ENCODE measurements at places on chromosomes 12 and 14.

- no peak for DNase-seq
Measured at GRCh38 chr12:12221560-12221959, 45.3 kb downstream of the LRP6 start.

- DNase-seq, result peak; percentile 47
Measured at GRCh38 chr12:30794591-30795409, 40.0 kb upstream of the CAPRIN2 start.

DNA sequence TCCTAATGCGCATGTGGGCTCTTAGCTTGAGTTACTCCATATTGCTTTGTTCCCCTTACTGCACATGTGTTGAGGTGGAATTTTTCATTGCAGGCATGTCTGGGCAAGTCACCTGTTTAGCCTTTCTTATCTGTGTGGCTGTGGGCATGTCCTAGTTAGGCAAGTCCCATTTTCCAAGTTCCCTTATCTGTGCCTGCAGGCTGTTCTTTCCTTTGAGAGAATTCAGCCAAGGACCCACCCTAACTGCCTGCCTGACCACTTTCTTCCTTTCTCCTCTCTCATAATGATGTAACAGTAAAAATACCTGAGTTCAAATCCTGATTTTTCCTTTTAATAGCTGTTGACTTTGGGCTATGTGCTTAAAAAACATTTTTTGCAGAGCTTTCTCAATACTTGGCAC is 870.6 kb downstream of the NRXN3 start:
- DNase-seq, result no peak

- DNase-seq, result peak; percentile 22
Measured at GRCh38 chr12:1907652-1908611, 10.5 kb downstream of the CACNA2D4 start.

- no peak for DNase-seq
Measured at GRCh38 chr12:34393086-34393820, 371.0 kb downstream of the ALG10 start.

- DNase-seq, result no peak
Measured at GRCh38 chr12:69258655-69259054, 19.3 kb downstream of the CPSF6 start.

DNA sequence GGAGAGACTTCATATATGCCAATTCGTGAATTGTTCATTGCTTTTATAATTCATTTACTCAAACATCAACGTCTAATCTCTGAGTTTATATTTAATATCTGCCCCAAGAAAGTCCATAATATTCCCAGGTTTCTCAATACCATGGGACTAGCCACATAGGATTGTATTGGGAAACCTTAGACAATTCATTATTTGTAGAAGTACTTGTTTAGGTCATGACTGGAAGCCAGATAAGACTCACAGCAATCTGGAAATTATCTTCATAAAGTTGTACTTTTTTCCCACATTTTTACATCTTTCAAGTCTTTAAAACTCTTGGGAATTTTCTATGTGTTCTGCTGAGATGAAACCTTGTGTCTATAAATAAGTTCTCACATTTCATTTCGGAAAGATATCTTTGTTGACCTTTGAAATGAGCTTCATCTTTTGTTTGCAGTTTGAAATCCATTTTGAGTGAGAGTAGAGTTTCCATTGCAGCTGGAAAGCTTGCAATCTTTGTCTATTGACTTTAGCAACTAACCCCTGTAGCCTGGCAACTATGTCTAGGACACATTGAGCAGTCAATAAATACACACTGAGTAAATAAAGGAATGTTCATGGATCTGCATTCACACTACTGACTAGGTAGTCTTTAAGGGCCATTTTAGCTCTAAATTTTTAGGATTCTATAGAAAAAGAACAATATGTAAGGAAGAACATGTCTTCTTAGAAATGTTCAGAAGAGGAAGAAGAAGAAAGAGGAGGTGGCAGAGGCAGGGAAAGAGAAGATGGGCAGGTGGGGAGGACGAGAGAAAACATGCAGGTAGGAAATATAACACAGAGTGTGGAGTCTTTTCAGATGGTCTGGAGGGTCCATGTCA is 154.4 kb downstream of the LRIG3 start:
- DNase-seq, result no peak

DNA sequence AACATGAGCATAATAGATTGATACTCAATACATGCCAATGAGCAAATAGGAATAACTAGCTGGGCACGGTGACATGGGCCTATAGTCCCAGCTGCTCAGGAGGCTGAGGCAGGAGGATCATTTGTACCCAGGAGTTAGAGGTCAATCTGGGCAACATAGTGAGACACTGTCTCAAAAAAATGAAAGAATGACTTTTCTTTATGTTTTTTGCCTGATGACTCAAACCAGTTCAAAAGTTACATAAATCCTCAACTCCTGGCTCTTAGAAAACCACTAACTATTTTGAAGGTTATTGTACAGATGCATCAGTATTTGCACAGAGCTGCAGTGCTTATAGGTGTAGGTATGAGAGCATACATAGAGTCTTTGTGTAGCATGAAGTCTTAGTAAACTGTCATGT is 219.2 kb upstream of the RGS6 start:
- peak; percentile 8 for DNase-seq

- no peak for DNase-seq
Measured at GRCh38 chr14:69694730-69695281, 72.1 kb upstream of the SRSF5 start.

DNA sequence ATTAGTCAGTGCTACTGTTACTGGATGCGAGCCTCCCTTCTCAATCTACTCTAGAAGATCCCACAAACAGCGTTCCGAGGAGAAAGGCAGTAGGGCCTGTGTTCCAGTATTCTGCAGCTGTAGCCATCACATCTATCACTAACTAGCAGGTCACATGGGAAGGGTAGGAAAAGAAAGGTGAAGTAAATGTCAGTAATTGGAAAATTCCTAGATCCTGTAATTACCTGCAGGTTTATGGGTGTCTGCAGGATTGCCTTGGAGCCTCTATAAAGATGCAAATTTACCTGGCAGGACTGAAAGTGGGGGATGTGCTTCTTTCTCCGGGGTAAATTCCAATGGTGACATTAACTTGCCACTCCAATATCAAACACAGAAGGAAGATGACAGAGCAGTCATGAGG is 77.8 kb downstream of the FERMT2 start:
- no peak for DNase-seq

GRCh38 chr12:52611080-52611468 is 7.3 kb downstream of the KRT73 start:
- DNase-seq, result no peak

DNA sequence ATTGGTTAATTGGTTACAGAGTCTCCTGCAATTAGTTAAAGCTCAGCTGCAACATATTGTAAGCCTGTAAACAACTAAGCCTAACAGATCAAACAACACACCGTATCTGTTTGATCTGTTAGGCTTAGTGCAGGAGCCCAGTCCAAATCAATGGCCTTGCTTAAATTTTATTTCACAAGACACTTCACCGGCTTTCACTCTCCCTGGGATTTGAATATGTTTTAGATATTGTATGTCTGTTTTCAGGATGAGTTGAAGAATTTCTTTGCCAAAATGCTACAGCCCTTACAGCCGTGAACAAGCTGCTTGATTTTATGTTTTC is 5.5 kb upstream of the RNASE1 start:
- DNase-seq, result no peak

GRCh38 chr12:126537961-126538530 is 1472.8 kb downstream of the AACS start:
- no peak for DNase-seq

- no peak for DNase-seq
Measured at GRCh38 chr14:24996930-24997725, 52.8 kb downstream of the STXBP6 start.

DNA sequence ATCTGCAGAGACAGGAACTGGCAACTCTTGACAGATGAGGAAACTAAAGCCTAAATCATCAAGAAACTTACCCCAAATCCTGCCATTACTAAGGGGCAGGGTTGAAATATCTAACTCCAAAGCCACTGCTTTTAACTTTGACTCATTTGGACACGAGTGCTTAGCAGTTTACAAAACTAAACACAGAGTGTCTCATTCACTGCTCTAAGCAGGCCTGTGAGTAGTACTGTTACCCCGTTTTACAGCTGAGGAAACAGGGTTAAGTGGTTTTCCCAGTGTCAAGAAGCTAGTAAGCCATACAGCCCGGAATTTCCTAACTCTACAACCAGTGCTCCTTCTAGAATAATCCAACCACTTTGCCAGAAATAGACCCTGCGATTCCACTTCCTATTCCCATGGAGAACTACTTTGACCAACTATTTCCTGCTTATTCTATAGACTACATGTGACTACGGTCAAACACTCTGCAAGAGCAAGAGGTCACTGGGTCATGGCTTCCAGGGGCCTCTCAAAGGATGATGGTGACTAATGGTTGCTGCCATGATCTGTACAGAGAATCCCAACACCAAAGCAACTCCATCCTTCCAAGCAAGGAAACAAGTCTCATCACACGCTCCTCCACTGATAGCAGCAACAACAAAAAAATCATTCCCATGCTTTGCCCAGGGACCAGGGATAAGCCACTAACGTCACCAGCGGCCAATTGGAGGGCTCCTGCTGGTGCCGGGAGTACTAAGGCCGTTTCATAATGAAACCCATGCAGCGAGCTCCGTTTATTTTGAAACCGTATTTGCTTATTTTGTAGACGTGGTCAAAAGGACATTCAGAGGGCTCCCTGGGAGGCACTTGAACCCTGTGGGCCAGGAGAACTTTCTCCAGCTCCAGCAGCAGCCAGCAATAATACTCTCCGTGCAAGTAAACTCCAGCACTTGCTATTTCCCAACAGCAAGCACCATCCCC is 56.3 kb downstream of the NUAK1 start:
- DNase-seq, result no peak

DNA sequence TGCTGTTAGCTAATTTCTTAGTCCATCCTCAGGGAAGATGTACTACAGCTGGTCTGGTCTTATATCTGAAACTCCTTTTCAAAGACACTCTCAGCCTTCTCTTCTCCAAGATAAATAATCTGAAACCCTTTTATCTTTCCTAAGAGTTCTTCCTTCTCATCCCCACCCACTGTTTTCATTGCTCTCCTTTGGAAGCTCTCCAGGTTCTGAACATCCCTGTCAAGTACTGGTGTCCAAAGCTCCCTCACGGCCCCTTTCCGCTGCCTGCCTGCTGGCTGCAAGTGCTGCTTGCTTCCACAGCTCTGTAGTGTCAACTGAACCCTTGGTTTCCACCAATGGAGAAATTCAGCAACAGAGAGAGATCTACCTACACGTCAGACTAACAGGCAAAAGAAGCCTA is 6.6 kb upstream of the SLC6A13 start:
- no peak for DNase-seq

DNA sequence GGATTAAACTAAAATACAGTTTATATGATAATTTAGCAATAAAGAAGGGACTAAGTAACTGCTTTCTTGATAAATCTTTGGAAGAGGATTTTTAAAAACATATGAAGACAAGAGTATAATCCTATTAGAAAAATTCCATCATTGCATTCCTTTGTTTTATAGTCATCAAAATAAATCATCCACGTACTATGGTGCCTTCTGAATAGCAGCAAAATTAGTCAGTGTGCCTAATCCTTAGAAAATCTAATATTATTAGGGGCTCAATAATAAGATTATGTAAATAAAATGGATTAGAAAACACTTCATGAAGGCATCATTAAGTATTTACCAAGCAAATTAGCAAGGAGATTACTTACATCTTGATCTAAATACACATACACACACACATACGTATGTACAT is 102.1 kb downstream of the KCNH5 start:
- DNase-seq, result no peak

GRCh38 chr14:79074510-79074909 is 904.3 kb downstream of the NRXN3 start:
- DNase-seq, result no peak

GRCh38 chr14:100644383-100644782 is 57.2 kb upstream of the BEGAIN start:
- DNase-seq, result peak; percentile 7

GRCh38 chr12:12403264-12404248 is 46.7 kb downstream of the BORCS5 start:
- no peak for DNase-seq

DNA sequence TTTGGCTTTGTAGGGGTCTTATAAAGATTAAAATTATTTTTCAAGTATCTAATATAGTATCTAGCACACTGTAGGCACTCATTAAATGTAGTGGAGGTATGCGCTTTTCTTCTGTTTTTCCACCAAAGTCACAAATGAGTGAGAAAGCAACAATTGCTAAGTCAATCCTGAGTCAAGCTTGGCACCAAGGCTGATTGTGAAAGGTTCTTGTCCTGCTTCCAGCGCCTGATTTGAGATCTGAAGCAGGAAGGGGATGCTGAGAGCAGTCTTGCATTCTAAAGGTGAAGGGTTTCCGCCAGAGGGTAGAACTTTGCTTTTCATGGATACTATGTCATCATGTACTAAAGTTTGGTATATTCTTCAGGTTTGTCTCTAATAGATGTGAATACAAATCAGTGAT is 64.9 kb upstream of the DAAM1 start:
- no peak for DNase-seq

GRCh38 chr14:89707086-89707485 is 247.4 kb downstream of the EFCAB11 start:
- no peak for DNase-seq

GRCh38 chr14:96660667-96661066 is 136.5 kb upstream of the VRK1 start:
- DNase-seq, result no peak

DNA sequence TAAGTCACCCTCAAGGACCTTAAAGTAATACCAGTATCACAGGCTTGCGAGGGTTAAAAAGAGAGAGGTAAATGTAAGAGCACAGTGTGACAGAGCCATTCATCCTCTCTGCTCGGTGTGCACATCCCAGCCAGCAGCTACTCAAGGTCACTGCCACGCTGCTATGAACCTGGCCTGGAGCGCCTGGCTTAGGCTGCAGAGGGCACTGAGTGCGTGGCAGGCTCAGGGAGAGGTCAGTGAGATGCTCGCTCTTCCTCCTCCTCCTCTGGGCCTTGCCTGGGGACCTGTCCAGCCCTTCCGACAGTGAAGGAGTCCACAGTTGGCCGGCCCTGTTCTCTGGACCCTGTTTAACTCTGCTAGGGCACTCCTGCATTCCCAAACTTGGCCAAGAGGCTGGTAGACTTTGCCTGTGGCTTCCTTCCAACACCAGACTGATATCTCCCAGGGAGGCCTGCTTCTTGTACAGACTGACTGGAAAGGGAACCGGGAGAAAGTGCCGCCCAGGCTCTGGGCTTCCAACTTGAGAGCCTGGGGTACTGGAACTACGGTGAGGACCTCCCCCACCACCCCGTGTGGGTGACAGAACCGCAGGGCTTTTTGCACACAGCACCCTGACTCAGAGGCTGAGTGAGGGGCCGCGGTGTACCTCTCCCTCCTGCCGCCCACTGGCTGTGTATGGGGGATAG is 62.6 kb upstream of the CORO1C start:
- no peak for DNase-seq

GRCh38 chr12:28258998-28259397 is 68.7 kb downstream of the CCDC91 start:
- no peak for DNase-seq

DNA sequence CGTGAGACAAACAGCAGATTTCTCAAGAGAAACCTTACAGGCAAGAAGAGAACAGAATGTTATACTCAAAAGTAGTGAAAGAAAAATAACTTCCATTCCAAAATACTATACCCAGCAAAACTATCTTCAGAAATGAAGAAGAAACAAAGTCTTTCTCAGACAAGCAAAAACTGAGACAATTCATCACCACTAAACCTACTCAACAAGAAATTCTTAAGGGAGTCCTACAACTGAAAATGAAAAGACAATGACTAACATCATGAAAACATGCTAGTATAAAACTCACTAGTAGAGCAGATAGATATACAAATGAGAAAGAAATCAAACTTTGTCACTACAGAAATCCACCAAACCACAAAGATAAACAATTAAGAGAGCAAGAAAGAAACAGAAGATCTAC is 106.5 kb downstream of the CEP83 start:
- DNase-seq, result no peak
